ENCODE measurements at places on chromosomes 1 and 21.

- DNase-seq = no peak
These were observed 2.5 kb upstream of the CLCA1 start for GRCh38 chr1:86466109-86466844.

DNA sequence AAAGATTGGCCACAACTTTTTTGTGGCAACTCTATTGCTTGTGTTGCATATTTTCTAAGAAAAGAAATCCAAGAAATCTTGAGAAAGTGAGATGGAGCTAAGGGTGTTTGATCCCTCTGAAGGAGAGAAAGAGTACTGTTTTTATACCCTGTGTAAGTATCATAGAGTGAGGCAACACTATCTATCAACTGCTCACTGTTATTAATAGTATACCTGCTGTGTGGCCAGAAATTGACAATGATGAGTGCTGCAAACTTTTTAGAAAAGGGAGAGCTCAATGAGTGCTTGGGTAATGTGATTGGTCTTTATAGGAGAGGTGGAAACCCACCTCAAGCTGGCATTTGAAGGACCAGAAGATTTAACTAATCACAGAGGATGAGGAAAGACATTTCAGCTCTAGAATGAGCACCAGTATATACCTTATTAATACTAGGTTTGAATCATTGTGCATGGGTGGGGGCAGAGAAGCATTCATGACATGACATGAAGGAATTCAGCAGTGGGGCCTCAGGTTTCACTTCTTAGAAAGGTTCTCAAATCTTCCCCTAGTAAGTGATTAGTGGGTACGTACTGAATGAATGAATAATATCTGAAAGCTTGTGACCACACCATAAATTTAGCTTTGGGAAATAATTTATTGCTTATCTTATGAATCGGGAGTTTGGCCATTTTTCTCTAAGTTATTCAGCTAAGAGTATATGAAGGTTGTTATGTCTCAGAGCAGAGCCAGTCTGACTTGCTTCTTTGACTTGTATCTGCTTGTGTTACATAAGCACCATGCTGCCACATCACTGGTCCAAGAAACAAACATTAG is 169.2 kb upstream of the SGIP1 start:
- DNase-seq = no peak

DNA sequence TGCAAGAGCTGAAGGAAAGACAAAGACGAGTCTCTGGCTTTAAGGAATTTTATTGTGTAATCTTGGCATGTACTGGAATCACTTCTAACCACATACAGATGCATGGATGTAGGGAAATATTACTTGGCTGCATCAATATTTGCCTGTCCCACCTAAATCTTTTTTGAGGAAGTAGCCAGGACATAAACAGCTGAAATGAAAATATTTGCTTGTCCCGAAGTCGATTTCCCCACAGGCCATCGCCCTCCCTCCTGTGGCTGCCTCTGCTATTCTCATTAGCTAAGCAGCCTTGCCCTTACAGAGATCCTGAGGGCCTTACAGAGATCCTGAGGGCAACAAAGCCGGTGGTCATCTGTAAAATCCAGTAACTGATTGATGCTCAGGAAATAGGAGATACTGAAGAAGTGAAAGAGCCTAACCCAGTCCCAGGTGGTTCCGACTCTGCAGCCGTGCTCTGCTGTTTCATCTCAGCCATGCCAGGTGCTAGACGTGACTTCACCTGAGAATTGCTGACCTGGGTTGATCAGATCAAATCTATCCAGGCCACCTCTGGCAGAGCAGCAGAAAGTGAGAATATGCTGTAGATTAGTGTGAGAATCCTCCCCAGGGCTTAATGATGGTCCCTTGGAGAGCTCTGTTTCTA is 25.5 kb downstream of the MAN1C1 start:
- no peak for DNase-seq

DNA sequence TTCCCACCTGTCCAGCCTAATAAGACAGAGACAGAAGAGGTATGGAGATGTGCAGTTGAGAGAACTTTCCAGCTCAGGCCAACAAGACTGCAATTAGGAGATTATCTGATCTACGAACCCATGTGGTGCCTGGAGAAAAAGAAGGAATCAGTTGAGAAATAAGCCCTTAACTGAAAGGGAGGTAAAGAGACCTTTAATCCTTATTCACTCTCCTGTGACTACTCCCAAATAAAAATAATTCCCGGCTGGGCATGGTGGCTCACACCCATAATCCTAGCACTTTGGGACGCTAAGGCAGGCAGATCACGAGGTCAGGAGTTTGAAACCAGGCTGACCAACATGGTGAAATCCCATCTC is 31.9 kb upstream of the SARS1 start:
- DNase-seq = no peak

GRCh38 chr1:207302618-207303393 is 18.7 kb upstream of the CD55 start:
- DNase-seq = no peak

- DNase-seq = no peak
These were observed 170.2 kb downstream of the PLPP3 start for GRCh38 chr1:56409112-56409691.

- no peak for DNase-seq
These were observed 834.3 kb downstream of the KCNT2 start for GRCh38 chr1:195773931-195774330.

DNA sequence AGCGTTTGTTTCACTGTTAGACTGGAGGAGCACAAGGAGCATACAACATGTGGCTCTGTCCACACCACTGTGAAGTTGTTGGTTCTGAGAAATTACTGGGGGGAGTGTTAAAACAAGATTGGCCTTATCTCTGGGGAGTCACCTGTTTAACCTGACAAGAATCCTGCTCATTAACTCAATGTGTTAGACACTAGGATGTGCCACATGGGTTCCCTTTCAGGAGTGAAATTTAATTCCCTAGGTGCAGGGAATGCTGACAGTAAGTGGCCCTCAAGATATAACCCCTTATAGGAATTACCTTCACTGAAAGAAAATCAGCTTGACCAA is 45.8 kb upstream of the WNT2B start:
- no peak for DNase-seq

GRCh38 chr1:162145280-162145965 is 75.9 kb downstream of the NOS1AP start:
- DNase-seq = peak; percentile 38

DNA sequence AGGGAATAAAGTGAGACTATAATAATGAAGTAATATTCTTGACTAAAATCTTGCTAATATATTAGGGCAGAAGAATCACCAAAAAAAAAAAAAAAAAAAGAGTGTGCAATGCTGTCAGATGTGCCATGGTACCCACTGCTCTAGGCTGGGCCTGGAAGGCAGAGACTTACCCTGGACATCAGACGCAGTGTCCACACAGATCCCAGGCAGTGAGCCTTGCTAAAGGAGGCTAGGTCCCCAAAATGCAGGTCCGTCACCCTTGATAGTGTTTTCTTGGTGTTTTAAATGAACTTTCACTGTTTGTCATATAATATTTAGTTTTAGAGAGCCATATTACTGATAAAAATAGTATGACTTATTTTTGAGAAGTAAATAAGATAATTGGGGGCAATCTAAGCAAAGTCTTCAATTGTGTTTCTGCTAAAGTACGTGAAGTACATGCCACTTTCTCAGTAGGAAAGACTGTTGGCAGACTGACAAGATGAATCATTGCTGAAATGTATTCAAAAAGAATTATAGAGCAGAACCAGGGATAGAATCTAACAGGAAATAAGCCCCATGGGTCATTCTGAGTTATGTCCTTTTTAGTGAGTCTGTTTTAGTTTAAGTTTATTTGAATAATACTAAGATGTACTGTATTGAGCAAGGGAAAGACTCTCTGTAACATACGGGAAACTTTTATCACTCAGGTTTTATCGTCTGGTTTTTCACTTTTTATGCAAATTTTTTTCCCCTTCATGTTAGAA is 74.6 kb upstream of the PDC start:
- no peak for DNase-seq

DNA sequence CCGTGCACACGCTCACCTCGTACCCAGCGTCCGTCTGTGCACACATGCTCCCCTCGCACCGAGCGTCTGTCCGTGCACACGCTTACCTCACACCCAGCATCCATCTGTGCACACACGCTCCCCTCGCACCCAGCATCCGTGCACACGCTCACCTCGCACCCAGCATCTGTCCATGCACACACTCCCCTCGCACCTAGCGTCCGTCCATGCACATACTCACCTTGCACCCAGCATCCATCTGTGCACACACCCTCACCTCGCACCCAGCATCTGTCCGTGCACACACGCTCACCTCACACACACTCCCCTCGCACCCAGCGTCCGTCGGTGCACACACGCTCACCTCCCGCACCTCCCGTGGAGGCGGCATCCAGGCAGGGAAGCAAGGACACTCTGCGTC is 24.4 kb upstream of the COL18A1 start:
- DNase-seq = no peak

- DNase-seq = no peak
These were observed 124.0 kb downstream of the GPATCH2 start for GRCh38 chr1:217506878-217507277.

DNA sequence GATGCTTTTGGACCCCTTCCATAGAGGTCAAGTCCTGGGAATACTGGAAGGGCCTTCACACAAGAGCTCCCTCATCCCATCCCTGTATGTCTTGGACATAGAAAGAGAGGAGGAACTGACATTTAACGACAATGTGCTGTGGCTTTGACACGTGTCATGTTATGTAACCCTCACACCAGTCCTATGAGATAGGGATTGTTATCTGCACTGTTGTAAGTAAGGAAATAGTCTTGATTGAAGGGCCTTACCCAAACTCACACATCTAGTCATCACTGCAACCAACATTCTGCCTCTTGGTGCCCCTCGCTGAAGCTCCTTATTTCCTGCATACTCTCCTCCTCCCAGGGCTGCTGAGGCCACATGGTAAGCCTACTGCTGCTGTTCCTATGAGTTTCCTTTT is 63.7 kb upstream of the ANGPTL1 start:
- DNase-seq = no peak

DNA sequence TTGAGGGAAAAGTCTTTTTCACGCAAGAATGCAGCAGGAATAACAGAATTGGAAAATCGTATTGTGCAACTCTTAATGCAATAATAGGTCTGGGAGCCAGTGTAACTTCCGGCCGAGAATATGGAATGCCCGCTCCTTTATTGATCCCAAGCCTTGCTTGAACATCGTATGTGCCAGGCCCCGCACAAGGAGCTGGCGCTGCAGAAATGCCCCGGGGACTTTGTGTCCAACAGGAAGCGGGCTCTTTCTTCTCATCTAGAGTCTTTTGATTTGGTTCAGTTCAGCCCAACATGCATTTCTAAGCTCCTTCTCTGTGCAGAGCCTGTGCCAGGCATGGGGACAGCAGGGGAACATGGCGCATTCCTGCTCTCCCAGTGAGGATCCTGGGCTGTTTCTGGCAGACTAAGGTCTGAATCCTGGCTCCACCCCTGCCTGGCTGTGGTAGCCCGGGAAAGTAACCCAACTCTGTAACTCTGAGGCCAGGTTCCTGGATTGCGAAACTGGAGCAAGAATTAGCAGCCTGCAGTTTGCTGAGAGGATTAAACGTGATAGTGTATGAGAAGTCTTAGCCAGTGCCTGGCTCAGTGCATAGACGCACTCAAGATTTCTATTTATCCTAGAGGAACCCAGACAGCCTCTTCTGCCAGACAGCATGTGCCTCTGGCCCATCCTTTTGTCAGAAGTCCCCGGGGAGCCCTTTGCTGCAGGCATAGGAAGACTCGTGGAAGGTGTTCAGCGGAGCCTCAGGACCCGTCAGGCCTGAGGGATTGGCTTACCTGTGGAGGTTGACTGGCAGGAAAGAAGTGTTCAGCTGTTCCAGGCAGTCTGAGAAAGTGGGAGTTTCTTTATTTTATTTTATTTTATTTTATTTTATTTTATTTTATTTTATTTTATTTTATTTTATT is 987 bp upstream of the CDCP2 start:
- DNase-seq = peak; percentile 73

- DNase-seq = no peak
These were observed 246.4 kb upstream of the ADAMTS5 start for GRCh38 chr21:27213303-27213702.

- no peak for DNase-seq
These were observed at the start of gene KRTAP19-3 for GRCh38 chr21:30491963-30492428. TSS of gene KRTAP19-3 (minus strand) at chr21:30492013. CDS start at chr21:30491957, 56 bp downstream.

DNA sequence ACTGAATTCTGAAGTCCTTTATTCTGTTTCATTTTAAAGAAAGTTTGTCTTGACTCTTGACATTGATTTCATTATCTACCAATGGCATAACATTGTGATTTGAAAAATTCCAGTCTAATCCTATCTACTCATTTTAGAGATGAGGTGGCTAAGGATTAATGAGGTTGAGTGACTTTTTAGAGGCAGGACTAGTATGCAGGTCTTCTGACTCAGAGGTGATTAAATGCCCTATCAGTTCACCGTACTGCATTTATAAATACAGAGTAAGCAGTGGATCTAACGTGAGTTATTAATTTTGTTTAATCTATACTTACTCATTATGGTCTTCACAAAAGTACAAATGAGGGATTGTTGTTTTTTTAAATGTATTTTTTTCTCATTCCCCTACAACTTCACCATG is 277.6 kb downstream of the PTBP2 start:
- DNase-seq = no peak

DNA sequence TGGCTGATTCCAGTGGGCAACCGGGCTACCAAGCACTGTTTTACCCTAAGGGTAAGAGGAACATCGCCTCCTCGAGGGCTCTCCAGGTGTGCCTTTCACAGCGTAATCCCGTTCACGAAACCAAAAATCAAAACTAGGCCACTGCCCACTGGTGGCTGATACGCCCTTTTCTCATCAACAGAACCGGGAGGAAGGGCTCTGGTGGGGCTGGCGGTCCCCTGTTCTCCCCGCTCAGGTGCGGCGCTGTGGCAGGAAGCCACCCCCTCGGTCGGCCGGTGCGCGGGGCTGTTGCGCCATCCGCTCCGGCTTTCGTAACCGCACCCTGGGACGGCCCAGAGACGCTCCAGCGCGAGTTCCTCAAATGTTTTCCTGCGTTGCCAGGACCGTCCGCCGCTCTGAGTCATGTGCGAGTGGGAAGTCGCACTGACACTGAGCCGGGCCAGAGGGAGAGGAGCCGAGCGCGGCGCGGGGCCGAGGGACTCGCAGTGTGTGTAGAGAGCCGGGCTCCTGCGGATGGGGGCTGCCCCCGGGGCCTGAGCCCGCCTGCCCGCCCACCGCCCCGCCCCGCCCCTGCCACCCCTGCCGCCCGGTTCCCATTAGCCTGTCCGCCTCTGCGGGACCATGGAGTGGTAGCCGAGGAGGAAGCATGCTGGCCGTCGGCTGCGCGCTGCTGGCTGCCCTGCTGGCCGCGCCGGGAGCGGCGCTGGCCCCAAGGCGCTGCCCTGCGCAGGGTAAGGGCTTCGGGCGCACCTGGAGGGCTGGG is at the start of gene IL6R:
Gene IL6R (plus strand): TSS at position 360 of the 763 bp plus-strand sequence. CDS start 287 bp downstream, at position 647.
- DNase-seq = peak; percentile 88

DNA sequence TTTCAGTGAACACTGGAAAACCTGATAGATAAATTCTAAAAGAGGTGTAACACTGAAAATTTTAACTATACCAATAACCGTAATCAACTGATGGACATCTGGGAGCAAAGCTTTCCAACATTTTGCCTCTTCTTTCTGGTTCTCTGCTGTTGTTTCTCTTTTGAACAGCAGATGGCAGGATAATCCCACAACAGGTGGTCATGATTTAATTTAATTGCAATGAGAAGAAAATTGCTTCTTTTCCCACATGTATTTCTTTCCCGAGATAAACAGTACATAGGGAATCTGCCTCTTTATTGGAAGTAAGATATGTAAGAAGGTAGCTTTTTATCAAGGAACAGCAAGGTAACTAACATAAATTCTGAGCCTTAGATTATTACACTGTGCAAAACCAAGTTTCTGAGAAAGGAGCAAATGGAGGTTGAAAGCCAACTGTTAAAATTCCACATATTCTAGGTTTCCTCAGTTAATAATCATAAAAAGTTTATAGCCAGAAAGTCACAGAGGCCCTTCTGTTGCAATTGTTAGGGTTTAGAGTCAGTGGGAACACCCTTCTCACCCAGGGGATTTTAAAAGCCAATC is 72.9 kb downstream of the RPS6KA1 start:
- peak; percentile 35 for DNase-seq
